ENCODE measurements at places on chromosomes 12 and 14.

DNA sequence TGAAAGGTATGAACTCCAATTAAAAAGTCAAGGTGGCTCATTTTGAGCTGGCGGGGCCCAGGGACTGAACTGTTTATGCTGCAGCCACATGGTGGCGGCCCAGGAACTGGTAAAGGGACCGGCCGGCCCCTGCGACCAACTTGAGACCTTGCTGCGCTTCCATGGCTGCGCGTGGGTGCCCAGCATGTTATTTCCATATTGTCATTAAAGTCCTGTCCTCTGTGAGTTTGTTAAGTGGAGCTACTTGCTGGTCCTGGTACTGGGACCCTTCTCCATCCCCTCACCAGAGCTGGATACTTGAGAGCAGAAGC lies 62.3 kb downstream of the BEGAIN start:
- no peak for DNase-seq

GRCh38 chr12:60148109-60148508 lies 552.3 kb downstream of the SLC16A7 start:
- DNase-seq = peak; percentile 95

DNA sequence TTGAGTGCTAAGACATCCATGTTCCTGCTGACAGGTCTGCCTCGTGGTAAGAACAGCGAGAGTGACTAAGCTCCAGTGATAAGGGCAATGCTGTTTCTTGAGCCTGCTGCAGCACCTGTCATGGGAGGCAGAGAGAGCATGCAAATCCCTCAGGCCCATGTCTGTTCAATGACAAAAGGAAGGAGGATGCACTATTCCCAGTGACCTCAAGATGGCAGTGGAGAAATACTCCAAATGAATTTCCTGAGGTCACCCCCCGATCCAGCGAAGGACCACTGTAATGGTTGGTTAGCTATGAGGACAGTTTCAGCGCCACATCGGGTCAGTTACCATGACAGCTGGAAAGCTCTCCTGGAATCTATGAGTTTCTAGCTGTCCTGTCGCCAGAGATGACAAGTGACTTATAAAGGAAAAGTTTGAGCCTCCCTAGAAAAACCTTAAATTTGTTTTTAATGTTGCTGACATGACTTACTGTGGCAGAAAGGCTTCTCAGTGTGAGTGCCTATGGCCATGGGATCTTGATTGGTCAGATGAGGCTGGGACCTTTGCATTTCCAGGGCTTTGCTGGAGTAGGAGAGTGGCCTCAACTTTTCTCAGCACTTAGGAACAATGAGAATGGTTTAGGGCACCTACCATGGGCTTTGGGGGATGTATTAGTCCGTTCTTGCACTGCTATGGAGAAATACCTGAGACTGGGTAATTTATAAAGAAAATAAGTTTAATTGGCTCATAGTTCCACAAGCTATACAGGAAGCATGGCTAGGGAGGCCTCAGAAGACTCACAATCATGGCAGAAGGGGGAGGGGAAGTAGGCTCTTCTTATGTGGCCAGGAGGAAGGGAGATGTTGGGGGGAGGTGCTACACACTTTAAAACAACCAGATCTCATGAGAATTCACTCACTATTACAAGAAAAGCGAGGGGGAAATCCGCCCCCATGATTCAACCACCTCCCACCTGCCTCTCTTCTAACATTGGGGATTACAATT lies 88.0 kb upstream of the TMEM260 start:
- peak; percentile 66 for DNase-seq

DNA sequence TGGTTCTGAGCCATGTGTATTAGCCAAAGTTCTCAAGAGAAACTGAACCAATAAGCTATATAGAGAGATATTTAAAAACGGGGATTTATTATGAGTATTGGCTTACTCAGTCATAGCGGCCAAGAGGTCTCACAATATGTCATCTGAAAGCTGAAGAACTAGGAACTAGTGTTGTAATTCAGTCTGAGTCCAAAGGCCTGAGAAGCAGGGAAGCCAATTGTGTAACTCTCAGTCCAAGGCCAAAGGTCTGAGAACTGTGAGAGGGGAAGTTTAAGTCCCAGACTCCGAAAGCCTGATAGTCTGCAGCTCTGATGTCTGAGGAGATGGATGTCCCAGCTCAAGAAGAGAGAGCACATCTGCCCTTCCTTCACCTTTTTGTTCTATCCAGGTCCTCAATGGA lies 344.8 kb upstream of the USP15 start:
- no peak for DNase-seq

GRCh38 chr12:121483949-121484348 lies 84.0 kb downstream of the RNF34 start:
- DNase-seq = no peak

GRCh38 chr12:29234965-29235626 lies 86.0 kb downstream of the FAR2 start:
- peak; percentile 82 for DNase-seq

DNA sequence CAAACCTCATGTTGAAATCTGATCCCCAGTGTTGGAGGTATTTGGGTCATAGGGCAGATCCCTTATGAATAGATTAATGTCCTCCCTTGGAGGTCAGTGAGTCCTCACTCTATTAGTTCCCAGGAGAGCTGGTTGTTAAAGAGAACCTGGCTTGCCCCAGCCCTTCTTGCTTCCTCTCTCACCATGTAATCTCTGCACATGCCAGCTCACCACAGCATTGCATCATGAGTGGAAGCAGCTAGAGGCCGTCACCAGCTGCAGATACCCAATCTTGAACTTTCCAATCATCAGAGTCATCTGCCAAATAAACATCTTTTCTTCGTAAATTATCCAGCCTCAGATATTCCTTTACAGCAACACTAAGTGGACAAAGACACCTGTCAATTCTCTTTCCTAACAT lies 161.8 kb upstream of the IGF1 start:
- no peak for DNase-seq

DNA sequence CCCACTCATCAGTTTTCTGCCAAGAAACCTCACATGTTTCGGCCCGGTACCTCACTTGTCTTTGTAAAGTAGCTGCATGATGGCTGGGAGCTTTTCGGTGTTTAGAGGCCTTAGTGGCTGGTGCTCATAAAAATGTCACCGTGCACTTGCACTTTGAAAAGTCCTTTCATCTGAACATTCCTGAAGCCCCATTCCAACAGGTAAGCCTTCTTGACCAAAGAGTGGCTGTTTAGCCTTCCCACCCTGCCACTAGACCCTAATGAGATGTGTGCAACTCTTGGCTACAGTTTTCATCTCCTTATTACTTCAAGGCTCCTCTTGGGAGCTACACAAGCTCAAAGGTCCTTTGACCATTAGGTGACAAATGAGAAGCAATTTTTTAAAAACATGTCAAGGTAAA lies 135.2 kb downstream of the HMGA2 start:
- DNase-seq = no peak

- DNase-seq = no peak
Observed at GRCh38 chr14:63452796-63453195, 90.4 kb downstream of the PPP2R5E start.

GRCh38 chr14:68780358-68781160 lies 12.3 kb downstream of the ZFP36L1 start:
- no peak for DNase-seq

DNA sequence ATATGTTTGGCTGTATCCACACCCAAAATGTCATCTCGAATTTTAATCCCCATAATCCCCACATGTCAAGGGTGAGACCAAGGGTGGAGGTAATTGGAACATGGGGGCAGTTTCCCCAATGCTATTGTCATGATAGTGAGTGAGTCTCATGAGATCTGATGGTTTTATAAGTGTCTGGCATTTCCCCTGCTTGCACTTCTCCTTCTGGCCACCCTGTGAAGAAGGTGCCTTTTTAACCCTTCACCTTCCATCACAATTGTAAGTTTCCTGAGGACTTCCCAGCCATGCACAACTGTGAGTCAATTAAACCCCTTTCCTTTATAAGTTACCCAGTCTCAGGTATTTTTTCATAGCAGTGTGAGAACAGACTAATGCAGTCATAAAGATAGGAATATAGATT lies 216.7 kb upstream of the SSTR1 start:
- DNase-seq = no peak

DNA sequence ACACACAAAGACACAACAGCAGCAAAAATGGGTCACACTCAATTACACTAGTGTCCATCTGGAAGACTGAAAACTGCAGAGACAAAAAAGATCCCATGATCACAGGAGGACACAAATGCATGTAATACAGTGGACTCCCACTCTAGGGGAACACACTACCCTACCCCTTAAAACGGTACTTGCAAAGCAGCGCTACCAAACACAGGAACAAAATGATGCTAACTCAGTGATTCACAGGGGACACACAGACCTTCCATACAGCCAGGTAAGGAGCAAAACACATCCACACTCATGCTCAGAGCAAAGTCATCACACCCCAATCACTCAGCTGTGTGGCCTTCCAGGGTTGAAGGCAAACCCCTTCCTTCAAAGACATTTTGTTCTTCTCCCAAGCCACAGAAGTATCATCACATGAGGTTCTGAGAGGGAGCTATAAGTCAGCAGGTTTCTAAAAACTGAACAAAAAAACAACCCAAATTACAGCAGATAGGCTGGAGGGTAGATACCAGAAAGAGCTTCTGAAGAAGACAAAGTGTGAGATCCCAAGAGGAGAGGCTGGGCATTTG lies 14.8 kb downstream of the SMUG1 start:
- no peak for DNase-seq

DNA sequence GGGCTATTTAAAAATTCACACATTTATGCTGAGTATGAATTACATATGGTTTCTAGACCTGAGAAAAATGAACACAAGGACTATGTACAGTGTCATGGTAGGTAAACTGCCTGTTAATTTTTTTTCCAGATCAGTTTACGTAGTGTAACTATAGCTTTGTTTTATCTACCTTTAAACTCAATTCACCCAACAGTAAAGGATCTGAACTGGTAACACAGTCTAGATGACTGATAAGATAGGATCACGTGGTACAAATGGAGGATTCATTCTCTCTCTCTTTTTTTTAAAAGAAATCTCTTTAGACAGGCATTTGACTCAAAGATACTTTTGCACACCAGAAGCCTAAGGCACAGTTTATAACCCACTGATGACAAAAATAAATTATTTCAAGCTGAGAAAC lies 130.8 kb upstream of the ATP2B1 start:
- no peak for DNase-seq

- DNase-seq = no peak
Observed at GRCh38 chr14:60839057-60839456, 104.5 kb downstream of the MNAT1 start.

DNA sequence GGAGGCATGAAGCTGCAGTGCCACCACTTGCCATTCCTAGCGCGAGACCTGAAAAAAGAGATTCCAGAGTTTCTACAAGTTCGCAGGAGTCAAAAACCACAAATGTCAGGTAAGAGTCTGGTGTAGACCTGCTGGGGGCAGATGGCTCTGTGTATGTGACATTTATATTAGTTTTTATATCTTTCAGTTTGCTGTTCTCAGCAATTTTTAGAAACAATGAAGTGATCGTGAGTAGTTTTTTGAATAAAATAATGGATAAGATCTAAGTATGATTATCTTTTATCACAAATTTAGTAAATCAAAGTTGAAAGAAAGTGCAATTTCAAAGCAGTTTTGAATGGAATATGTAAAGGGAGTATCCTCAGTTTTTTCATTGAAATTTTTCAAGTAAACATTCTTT lies 9.3 kb downstream of the ZC3H14 start:
- DNase-seq = no peak

GRCh38 chr12:103840462-103840875 lies 565 bp downstream of the NT5DC3 start:
- peak; percentile 49 for DNase-seq

DNA sequence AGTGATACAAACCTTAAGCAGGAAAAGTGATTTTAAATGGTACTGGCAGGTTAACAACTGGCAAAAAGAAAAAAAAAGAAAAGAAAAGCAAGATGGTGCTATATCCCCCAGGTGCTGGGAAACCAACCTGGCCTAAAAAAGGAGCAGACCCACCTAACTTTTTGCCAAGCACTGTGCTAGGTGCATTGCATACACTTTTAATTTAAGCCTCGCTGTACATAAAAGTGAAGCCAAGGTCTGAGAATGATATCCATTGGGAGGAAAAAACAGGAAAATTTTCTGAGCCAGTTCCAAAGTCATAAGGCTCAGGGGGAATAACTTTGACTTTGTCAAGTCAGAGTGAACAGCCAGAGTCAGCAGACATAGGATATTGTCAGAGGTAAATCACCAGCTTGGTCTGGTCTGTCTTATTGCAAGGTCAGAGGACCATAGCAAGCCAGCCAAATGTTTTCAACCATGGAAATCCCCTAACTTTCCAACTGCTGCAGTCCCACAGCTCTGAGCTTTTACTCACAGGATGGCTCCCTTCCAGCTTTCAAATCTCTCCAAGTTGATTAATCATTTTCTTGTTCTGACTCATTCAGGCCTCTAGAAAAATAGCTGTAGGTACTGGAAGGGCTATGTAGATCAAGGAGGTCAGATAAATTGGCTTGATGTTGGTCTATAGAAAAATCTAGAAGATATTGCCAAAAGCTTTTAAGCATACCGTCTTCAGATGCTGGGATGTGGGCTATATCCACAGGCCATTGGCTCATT lies 412.9 kb downstream of the RAD51B start:
- DNase-seq = peak; percentile 99

DNA sequence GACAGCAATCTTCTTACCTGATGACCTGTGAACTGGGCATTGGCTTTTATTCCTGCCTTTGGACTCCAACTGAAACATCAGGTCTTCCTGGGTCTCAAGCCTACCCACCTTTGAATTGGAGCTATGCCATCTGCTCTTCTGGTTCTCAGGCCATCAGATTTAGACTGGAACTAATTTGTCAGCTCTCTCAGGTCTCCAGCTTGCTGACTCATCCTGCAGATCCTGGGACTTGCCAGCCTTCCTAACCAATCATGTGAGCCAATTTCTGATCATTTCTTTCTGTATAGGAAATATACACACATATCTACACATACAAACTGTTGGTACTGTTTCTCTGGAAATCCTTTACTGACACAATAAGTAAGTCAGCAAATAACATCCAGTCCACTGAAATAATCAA lies 65.3 kb upstream of the TSPAN8 start:
- DNase-seq = peak; percentile 21

DNA sequence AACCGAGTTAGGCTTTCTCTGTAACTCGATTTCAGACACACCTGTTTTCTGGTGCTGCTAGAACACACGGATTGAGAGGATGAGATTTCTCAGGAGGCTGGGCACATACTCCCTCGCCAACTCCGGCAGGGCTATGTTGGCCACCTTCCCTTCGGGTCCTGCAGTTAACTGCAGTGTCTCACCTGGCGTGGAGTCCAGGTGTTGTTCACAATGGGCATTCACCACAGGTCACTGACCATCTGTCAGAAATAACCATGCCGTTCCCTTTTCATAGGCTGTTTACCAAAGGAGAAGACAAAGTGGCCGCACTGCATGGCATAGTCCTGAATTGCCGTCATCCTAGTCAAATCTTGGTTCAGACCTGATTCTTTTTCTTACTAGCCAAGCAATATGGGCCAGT lies 5.5 kb upstream of the KCNH3 start:
- no peak for DNase-seq
